ENCODE measurements at places on chromosomes 11 and 22.

- DNase-seq, result no peak
Measured at GRCh38 chr11:120883404-120884080, 140.4 kb upstream of the TBCEL start.

GRCh38 chr11:120784566-120785251 lies 239.2 kb upstream of the TBCEL start:
- no peak for DNase-seq

GRCh38 chr11:60775420-60775961 lies 9.6 kb upstream of the MS4A10 start:
- DNase-seq, result peak; percentile 72

- DNase-seq, result peak; percentile 23
Measured at GRCh38 chr22:36411589-36412258, 24.0 kb upstream of the MYH9 start.

DNA sequence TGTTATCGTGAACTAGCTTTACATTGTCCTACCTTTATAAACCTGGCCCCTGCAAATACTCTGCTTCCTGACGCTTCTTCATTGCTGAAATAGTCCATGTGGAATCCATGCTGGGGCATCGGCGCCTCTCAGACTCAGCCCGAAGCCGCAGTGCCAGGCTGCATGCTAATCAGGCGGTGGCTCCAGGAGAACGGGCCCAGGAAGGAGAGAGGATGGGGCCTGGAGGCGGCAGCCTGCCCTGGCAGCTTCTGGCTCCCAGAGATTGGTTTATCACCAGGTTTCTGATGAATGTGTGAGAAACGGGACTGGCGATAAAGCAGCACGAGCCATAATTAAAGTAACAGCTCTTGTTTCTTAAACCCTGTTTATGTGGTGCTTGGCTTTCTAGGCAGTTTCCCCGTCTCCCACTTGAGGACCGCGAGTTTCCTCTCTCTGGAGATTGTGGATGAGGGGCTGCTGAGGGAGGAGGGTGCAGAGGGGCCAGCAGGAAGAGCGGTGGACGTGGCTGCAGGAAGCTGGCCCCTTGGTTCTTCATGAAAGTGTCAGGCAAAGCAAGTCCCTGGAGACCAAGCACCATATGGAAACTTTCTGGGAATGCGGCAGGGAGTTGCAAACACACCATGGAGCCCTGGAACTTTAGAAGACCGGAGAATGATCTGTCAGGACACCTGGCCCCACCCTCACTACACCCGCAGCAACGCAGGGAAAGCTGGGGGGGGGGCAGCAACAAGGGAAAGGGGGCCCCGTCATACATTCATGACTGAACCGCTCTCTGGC lies 93.4 kb downstream of the NTM start:
- no peak for DNase-seq

DNA sequence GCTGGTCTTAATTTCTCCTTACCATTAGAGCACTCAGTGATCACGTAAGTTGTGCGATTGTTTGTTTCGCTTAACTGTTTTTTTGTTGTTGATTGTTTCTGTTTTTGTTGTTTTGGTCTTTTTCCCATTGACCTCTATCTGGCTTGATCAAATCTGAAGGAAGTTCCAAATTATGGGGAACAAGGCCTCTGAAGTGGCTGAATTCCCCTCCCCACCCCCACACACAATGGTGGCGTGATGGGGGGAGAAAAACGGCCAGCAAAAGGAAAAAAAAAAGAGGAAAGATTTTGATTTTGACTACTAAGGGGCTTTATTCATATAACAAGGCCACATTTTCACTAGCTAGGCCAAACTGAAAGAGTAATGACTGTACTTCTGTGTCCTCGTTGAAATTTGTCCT lies 53.6 kb downstream of the OSBPL5 start:
- DNase-seq, result no peak

DNA sequence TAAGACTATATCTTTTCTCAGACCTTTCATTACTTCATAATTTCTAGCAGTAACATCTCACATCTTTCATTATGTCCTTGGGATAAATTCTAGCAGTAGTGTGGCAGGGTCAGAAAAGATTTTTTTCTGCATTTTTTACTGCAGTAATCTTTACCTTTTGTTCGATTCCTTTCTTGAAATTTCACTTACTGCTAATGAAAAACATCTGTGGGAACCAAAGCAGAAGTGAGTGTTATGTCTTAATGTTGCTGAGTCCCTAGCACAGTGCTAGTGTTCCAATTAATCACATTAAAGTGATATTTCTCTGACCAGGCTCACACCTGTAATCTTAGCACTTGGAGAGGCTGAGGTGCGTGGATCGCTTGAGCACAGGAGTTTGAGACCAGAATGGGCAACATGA lies 123.6 kb downstream of the EHF start:
- no peak for DNase-seq

Measured in T-helper 9 cell (primary cell).